ENCODE measurements at places on chromosomes 11 and 22. TPM values are rescaled to one million over a fixed set of nuclear protein-coding genes. Genes with fewer than 3 reads are reported as not detected.

Gene PVALB
- total RNA-seq, result not detected

Gene SMTNL1
- total RNA-seq, result not detected

Gene ZDHHC13
- total RNA-seq, result 17.2 TPM

Gene TRIM22
- total RNA-seq, result 39.1 TPM

Gene CD3D
- total RNA-seq, result not detected
